ENCODE measurements at places on chromosomes 6 and 20.
A peak's percentile ranks its signal among the peaks of the same experiment; 100 is the strongest.

GRCh38 chr6:41728073-41728936 is 7.1 kb downstream of the TFEB start:
- DNase-seq = no peak

DNA sequence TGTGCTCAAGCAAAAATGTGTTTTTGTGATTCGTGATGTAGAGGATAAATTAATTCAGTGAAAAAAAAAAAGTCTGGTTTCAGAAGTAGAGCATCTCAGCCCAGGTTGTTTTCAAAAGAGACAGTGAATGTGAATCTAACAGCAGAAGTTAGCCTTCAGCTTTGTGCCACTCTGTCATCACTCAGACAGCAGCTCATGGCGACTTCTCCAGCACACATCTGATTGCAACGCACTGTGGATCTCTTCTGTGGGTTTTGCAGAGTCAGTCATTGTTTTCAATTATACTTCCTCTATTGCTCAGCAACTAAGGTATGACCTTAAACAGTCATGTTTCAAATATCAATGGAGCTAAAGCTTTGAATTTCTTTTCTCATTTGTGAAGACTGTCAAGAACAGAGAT is 335.5 kb upstream of the POU3F2 start:
- no peak for DNase-seq

DNA sequence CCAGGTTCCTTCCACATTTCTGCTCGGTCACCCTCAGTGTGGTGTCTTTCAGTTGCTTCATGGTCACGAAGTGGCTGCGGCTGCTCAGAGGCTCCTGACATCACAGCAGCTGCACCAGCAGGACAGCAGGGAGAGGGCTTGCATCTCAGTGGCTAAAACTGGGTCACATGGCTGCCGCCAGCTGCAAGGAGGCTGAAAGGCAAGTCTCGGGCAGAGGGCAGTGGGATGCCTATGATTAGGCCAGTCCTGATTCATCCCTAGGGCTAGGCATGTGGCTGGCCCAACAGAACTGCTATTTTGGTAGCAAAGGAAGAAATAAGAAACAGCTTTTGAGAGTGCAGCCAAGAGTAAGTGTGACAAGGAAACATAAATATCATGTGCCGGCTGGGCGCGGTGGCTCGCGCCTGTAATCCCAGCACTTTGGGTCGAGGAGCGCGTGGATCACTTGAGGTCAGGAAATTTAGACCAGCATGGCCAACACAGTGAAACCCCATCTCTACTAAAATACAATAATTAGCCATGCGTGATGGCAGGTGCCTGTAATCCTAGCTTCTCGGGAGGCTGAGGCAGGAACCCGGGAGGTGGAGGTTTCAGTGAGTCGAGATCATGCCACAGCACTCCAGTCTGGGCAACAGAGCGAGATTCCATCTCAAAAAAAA is 46.6 kb downstream of the RBM38 start:
- no peak for DNase-seq

DNA sequence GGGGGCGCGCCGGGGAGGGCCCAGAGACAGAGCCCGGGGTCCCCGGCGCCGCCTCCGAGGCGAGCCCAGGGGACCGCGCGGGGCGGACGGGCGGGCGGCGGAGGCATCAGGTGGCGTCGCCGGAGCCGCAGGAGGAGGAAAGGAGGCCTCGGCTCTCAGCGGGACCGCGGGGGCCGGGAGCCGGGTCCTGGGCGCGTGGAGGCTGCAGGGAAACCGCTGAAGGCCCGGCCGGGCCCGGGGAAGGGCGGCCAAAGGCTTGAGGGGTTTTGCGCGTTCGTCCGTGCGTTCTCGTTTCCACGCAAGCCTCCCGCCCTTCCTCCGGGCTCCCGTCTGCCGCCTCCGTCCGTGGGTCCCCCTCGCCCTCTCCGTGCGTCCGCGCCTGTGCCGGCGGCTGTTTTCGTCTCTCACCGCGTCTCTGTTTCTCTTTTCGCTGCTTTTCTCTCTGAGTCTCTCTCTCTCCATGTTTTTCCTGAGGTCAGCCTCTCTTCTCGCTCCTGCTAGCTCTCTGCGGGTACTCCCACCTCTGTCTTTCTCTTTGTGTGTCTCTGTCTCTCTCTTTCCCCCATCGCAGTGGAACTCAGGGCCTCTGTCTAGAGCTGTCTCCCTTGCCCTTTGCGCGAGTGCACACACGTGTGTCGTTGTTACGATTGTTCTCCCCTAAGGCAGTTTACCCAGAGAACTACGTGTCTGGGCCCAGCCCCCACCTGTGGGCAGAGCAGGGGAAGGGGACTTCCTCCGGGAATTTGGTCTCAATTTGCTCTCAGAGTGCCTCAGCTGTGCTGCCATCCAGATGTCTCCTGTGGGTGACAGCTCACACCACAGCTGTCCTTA is 2.1 kb downstream of the IRF4 start:
- DNase-seq = peak; percentile 61
